Aorta (tissue), 5 donors: ENCODE measurements at places on chromosomes 3 and 15. TPM values are rescaled to one million over a fixed set of nuclear protein-coding genes. Genes with fewer than 3 reads are reported as not detected.
A peak's percentile ranks its signal among the peaks of the same experiment; 100 is the strongest.

GRCh38 chr3:188950832-188951489 is 220.8 kb upstream of the TPRG1 start:
- no peaks in the 10 kb centered on the region for H3K27me3 ChIP-seq
- peak overlapping the region; percentile 58 for H3K27ac ChIP-seq
- H3K4me1 ChIP-seq = peaks cover 5% of the 10 kb centered on the region
- peak; percentile 86 for DNase-seq

DNA sequence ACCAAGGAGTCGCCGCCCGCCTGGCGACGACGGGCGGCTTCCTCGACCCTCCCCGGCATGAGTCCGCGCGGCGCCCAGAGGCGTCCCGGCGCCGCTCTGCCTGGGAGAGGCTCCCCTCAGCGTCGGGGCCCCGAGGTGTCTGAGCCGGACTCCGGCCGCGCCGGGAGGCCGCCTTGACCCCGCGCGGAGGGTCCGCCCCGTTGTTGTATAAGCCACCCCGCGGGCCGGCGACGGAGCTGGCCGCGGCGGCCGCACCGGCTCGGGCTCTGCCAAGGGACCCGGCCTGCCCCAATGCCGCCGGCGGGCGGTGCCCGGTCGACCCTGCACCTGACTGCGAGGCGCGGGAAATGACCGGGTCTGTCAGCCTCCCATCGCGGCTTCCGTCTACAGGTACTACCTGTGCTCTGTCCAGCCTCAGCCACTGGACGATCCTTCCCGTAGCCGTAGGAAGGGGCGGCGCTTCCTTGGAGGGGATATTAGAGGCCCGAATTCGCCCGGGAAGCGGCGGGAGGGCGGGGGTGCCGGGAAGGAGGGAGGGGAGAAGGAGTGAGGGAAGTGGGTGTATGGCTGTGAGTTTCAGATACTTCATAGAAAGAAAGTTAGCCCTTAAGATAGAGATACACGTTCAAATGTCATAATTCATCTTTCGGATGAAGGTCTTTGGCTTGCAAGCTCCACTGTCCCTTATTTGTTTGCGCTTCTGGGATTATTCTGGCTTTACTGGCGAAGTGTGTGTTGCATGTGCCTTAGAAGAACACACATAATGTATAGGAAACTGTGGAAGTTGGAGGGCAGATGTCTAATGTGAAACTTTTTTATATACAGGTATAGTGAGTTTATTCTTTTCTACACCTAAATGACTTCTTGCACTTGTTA is 620 bp downstream of the ABHD5 start:
- H3K27me3 ChIP-seq = no peaks in the 10 kb centered on the region
- H3K36me3 ChIP-seq = no peaks in the 10 kb centered on the region
- H3K4me1 ChIP-seq = no peaks in the 10 kb centered on the region
- peak; percentile 91 for DNase-seq
- H3K4me3 ChIP-seq = peak overlapping the region; percentile 84
- H3K27ac ChIP-seq = no peak overlapping the region

- no peaks in the 10 kb centered on the region for H3K36me3 ChIP-seq
- no peaks in the 10 kb centered on the region for H3K4me1 ChIP-seq
- no peak for DNase-seq
- H3K4me3 ChIP-seq = no peak overlapping the region
- H3K27me3 ChIP-seq = no peaks in the 10 kb centered on the region
- no peak overlapping the region for H3K27ac ChIP-seq
Observed at GRCh38 chr15:70147178-70147760, 49.6 kb upstream of the TLE3 start.

DNA sequence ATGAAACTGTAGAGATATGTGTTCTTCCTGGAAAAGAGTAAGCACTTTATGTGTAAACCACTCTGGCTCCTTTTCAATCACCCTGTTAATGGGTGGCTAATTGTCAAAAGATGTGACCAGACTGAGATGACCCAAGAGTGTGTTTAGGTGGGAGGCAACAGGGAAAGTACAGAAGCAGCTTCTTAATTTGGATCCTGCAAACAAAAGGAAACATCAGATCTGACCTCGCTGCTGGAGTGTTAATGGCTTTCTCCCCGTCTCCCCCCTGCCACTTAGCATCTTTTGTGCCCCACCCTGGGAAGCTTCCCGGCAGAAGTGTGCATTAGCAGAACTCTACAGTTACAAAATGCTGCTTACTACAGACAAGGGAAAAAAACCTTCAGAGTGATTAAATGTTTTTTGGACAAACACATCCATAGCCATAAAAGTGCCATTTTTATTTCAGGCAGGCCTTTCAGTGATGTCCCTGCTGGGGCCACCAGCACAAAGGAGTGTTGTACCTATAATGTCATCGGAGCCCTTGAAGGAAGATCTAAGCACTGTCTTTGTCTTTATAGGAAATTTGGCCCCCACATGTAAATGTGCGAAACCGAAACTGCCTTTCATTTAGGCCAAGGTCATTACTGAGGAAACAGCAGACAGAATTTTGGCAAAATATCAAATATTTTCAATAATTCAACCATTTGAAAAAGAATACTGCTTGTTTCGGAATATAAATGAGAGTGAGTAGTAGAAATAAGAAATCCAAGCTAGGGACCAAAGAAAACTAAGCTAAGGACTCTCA is 311.0 kb downstream of the WDR72 start:
- DNase-seq = no peak
- no peaks in the 10 kb centered on the region for H3K4me1 ChIP-seq
- no peak overlapping the region for H3K4me3 ChIP-seq

GRCh38 chr3:30752970-30753369 is 141.5 kb downstream of the GADL1 start:
- no peaks in the 10 kb centered on the region for H3K27me3 ChIP-seq
- H3K4me1 ChIP-seq = peaks cover 2% of the 10 kb centered on the region
- no peak overlapping the region for H3K4me3 ChIP-seq
- H3K27ac ChIP-seq = no peak overlapping the region
- DNase-seq = no peak

ALDH1A2 gene
- total RNA-seq = 10.0 TPM

ROPN1 gene
- not detected for total RNA-seq

- no peak for DNase-seq
- H3K4me3 ChIP-seq = no peak overlapping the region
- no peaks in the 10 kb centered on the region for H3K4me1 ChIP-seq
- no peaks in the 10 kb centered on the region for H3K27me3 ChIP-seq
- no peaks in the 10 kb centered on the region for H3K36me3 ChIP-seq
- H3K27ac ChIP-seq = no peak overlapping the region
Observed at GRCh38 chr3:113649174-113649845, 47.1 kb downstream of the USF3 start.

DNA sequence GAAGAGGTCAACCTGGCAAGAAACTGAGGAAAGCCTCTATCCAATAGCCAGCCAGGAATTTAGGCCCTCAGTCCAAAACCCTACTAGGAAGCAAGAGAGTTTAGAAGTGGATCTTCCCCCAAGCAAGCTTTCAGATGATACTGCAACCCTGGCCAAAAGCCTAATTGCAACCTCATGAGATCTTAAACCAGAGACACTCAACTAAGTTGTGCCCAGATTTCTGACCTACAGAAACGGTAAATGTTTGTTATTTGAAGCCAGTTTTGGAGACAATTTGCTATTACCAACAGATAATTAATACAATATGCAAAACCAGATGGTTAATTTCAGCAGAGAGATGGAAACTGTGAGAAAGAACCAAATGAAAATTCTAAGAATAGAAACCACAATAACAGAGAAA is 21.7 kb upstream of the SUSD5 start:
- H3K4me3 ChIP-seq = no peak overlapping the region
- no peaks in the 10 kb centered on the region for H3K36me3 ChIP-seq
- no peaks in the 10 kb centered on the region for H3K27me3 ChIP-seq
- H3K4me1 ChIP-seq = no peaks in the 10 kb centered on the region
- H3K27ac ChIP-seq = no peak overlapping the region

DNA sequence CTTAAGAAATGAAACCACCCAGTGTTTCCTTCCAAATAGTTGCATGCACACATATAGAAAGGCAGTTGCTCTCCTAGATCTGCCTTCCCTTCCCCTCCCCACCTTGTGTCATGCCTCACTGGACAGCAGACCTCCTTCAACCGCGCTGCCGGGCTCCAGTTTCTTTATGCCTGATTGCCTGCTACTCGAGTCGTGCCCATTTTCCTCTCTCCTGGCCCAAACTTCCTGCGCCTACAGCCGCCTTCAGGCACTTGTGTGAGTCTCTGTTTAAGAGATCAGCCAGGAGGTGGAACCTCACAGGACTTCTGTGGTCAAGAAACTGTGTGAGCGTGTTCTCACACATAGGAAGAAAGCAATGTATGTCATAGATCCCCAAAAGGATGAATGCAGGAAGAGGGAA is 8.8 kb upstream of the FAM107A start:
- no peak for DNase-seq
- H3K27ac ChIP-seq = no peak overlapping the region
- no peaks in the 10 kb centered on the region for H3K27me3 ChIP-seq
- H3K36me3 ChIP-seq = no peaks in the 10 kb centered on the region
- no peaks in the 10 kb centered on the region for H3K4me1 ChIP-seq
- H3K4me3 ChIP-seq = peak overlapping the region; percentile 32

PDZRN3 gene
- total RNA-seq = 86.3 TPM

GRCh38 chr3:38990621-38991020 is 61.1 kb downstream of the SCN11A start:
- no peaks in the 10 kb centered on the region for H3K36me3 ChIP-seq
- H3K27me3 ChIP-seq = no peaks in the 10 kb centered on the region
- no peaks in the 10 kb centered on the region for H3K4me1 ChIP-seq
- H3K27ac ChIP-seq = no peak overlapping the region
- no peak overlapping the region for H3K4me3 ChIP-seq

ZNF710 gene
- total RNA-seq = 17.9 TPM

DNA sequence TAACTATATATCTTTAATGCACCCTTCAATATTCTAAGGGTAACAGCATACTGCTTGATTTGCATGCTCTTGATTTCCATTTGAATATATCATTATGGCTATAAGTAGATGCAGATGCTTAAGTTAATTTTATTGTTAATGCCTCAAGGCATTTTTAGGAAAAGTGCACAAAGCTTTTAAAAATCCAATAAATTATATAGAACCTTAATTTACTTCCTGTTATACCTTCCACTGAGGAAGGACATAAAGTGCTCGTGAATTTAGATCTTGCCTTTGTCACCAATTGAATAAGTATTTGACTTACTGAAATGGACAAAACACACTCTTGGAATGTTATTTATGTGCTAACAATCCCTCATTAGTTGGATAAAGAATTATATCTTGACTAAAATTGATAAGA is 276.7 kb upstream of the CCDC54 start:
- H3K27me3 ChIP-seq = no peaks in the 10 kb centered on the region
- H3K4me1 ChIP-seq = no peaks in the 10 kb centered on the region
- no peak overlapping the region for H3K27ac ChIP-seq
- no peaks in the 10 kb centered on the region for H3K36me3 ChIP-seq

LRRC3B gene
- total RNA-seq = 0.78 TPM

- H3K27me3 ChIP-seq = no peaks in the 10 kb centered on the region
- DNase-seq = no peak
- no peaks in the 10 kb centered on the region for H3K4me1 ChIP-seq
- H3K4me3 ChIP-seq = no peak overlapping the region
- H3K36me3 ChIP-seq = no peaks in the 10 kb centered on the region
- H3K27ac ChIP-seq = no peak overlapping the region
Observed at GRCh38 chr3:156649681-156650080, 24.7 kb upstream of the TIPARP start.

- no peaks in the 10 kb centered on the region for H3K4me1 ChIP-seq
- peaks cover 4% of the 10 kb centered on the region for H3K36me3 ChIP-seq
- no peak for DNase-seq
- H3K4me3 ChIP-seq = no peak overlapping the region
- no peaks in the 10 kb centered on the region for H3K27me3 ChIP-seq
Observed at GRCh38 chr3:32138545-32139104, 32.2 kb downstream of the GPD1L start.

OIP5 gene
- 0.51 TPM for total RNA-seq

DNA sequence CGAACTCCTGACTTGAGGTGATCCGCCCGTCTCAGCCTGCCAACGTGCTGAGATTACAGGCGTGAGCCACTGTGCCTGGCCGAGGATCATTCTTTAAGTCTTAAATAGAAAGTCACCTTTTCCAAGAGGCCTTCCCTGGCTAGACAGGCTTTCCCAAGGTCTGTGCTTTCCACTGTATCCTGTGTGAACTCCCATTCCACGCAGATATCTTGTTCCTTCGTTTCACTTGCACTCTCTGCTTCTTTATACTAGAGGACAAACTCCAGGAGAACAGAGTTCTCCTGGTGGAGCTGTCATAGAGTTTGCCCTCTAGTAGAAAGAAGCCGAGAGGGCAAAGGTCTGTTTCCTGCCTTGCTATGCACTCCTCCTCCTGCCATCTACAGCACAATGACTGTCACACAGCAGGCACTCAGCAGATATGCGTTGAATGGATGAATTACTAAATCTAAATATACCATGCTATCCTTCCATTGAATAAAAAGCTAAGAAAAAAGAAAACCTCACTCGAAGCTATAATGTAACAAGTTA is 211.2 kb downstream of the FOXP1 start:
- H3K4me1 ChIP-seq = peaks cover 4% of the 10 kb centered on the region
- H3K27ac ChIP-seq = no peak overlapping the region
- H3K4me3 ChIP-seq = no peak overlapping the region
- H3K36me3 ChIP-seq = no peaks in the 10 kb centered on the region
- DNase-seq = no peak
- H3K27me3 ChIP-seq = no peaks in the 10 kb centered on the region

DNA sequence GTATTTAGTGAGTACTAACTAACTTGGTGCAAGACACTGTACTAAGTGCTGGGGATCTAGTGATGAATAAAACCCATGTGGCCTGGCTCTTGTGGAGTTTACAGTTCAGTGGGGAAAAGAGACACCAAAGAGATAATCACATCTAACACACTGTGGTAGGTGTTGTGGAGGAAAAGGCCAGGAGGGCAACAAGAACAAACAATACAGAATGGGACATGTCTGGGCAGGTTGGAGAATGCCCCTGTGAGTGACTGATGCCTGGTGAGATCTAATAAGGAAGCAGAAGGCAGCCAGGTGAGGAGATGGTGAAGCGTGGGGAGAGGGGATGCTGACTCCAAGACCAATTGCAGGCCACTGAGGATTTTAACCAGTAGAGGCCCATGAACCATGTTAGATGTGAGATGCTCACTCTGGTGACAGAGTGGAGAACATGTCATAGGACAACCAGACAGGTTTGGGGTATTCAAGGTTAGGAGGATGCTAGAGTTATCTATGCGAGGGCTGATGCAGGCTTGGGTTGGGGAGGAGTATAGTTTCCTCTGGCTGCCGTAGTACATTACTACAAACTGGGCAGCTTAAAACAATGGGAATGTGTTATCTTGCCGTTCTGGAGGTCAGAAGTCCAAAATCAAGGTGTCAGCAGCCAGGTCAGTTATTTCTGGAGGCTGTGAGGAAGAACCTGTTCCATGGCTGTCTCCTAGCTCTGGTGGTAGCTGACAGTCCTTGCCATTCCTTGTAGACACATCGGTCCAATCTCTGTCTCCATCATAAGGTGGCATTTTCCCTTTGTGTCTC is 81.4 kb downstream of the ARNT2 start:
- H3K27ac ChIP-seq = no peak overlapping the region
- DNase-seq = no peak
- no peaks in the 10 kb centered on the region for H3K4me1 ChIP-seq
- no peak overlapping the region for H3K4me3 ChIP-seq
- no peaks in the 10 kb centered on the region for H3K36me3 ChIP-seq
- H3K27me3 ChIP-seq = no peaks in the 10 kb centered on the region

MLF1 gene
- 8.7 TPM for total RNA-seq

HYAL3 gene
- 2.9 TPM for total RNA-seq

GRCh38 chr15:42919308-42919707 is 1.3 kb downstream of the TTBK2 start:
- H3K36me3 ChIP-seq = no peaks in the 10 kb centered on the region
- DNase-seq = no peak
- H3K4me3 ChIP-seq = peak overlapping the region; percentile 73
- no peak overlapping the region for H3K27ac ChIP-seq
- H3K27me3 ChIP-seq = no peaks in the 10 kb centered on the region

- no peak overlapping the region for H3K4me3 ChIP-seq
- no peak overlapping the region for H3K27ac ChIP-seq
- peak; percentile 40 for DNase-seq
Observed at GRCh38 chr15:93861956-93862741, 369.2 kb upstream of the MCTP2 start.
